Testis (tissue), 5 donors: ENCODE measurements at places on chromosomes 7 and 10. TPM values are rescaled to one million over a fixed set of nuclear protein-coding genes. Genes with fewer than 3 reads are reported as not detected.

SLC16A12 gene
- 1.9 TPM for total RNA-seq

DPCD gene
- total RNA-seq = 70.9 TPM

CYP2C9 gene
- total RNA-seq = not detected

NYAP1 gene
- total RNA-seq = 24.7 TPM

EVX1 gene
- total RNA-seq = 0.63 TPM

TM9SF3 gene
- total RNA-seq = 67.8 TPM

STAG3 gene
- 224 TPM for total RNA-seq

GRCh38 chr10:83937161-83937560 lies 202.1 kb upstream of the GHITM start:
- H3K4me3 ChIP-seq = no peak overlapping the region
- no peak for DNase-seq
- H3K36me3 ChIP-seq = no peaks in the 10 kb centered on the region
- no peaks in the 10 kb centered on the region for H3K27me3 ChIP-seq

DNA sequence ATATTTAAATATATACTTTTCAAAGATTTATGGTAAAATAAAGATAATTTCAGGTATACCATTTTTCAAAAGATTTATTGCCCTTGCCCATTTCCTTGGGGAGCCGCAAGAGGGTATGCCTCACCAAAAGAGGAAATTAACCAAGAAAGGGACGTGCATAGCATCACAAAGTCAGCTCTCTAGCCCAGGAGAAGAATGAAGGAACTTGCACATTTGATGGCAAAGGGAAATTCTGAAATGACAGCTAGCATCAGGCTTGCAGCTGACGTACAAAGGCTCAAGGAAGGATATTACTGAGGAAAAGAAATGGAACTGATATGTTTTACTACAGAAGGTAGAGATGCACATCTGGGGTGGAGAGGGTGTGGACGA lies 93.6 kb upstream of the RSU1 start:
- H3K27ac ChIP-seq = no peak overlapping the region
- H3K4me1 ChIP-seq = no peaks in the 10 kb centered on the region
- H3K27me3 ChIP-seq = no peaks in the 10 kb centered on the region

DNA sequence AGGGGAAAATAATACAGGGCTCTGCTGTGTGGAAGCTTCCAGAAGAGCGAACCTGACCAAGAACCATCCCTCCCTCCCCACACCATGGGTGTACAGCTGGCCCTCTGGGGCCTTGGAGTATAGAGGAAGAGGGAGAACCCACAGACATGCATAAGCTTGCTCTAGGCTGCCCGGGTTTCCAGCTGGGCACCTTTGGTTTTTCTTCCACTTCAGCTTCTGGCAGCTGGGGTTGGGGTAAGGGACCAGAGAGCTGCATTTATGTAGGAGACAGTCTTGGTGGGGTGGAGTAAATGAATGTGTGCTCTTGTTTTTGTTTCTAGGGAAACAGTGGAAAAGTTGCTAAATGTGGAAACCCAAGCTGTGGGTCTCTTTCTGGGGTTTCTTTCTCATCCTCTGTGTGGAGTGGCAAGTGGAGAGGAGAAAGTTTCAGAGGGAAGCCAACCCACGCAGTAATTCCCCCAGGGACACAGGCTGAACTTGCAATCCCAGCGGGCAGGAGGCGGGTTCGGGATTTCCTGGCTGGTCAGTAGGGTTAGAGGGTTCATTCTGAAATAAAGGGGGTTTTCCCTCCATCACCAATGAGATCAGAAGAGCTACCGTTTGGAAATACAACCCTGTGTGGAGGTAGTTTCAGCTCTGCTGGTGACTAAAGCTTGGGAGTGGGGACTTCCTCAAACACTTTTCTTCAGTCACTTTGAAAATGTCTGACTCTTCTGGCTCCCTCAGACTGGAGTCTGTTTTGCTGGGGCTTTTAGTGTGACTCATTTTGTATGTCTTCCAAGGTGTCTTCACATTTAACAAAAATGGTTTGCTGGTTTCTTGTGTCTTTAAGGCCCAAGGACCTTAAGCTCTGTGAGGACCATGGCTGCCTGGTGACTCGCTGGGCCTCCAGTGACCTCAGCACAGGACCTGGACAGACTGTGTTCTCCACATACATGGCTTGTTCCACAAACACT lies 22.2 kb upstream of the SRGN start:
- H3K4me3 ChIP-seq = no peak overlapping the region
- no peak for DNase-seq
- H3K27ac ChIP-seq = peak overlapping the region; percentile 42

DNA sequence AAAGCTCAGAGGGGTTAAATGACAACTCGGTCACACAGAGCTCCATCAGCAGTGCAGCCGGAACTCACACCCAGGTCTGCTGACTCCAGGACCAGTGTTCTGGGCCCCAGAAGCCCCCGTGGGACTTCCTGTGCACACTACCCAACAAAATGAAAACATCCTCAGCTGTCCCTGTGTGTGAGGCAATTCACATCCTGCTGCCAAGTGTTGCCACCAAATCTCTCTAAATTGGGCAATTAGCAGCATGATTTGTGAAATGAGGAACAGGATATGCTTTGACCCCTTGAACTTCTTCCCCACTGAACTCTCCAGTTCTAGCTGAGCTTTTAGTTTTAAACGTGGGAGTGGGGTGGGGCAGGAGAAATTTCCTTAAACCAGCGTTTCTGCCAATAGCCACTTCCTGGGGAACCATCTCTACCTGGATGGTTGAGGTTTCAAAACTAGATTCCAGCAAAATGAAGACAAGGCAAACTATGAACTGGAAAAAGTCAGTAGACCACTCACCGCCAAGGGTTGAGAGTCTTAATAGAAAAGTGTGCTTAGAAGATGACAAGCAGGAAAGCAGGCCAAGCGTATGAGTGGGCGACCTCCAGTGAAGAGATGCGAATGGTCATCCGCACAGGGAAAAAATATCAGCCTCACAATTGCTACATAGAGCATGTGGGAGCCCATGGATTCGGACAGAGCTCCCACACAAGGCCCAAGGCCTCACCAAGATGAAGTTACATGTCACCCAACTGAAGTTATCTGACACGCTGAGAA lies 51.9 kb upstream of the CHST15 start:
- peak; percentile 48 for DNase-seq
- no peaks in the 10 kb centered on the region for H3K36me3 ChIP-seq
- H3K27me3 ChIP-seq = no peaks in the 10 kb centered on the region
- no peak overlapping the region for H3K4me3 ChIP-seq

DNA sequence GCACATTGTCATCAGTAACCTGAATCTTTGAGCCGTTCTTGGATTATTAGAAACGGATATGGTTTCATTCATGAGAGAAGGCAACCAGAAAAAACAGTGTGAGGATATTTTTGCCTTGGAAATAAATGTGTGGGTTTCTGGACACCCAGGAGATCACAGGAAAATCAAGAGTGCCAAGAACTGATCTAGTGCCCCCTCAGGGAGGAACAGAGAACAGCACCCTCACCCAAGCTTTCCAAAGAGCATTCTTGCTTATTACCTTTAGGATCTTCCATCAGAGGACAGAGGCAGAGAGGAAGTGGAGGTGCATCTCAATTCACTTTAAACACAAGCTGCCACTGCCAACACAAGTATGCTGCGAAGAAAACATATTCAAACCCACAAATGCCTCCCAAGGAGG lies 851.5 kb upstream of the COBL start:
- H3K36me3 ChIP-seq = no peaks in the 10 kb centered on the region
- no peak overlapping the region for H3K4me3 ChIP-seq
- H3K27me3 ChIP-seq = no peaks in the 10 kb centered on the region
- H3K4me1 ChIP-seq = no peaks in the 10 kb centered on the region
- DNase-seq = no peak

DNA sequence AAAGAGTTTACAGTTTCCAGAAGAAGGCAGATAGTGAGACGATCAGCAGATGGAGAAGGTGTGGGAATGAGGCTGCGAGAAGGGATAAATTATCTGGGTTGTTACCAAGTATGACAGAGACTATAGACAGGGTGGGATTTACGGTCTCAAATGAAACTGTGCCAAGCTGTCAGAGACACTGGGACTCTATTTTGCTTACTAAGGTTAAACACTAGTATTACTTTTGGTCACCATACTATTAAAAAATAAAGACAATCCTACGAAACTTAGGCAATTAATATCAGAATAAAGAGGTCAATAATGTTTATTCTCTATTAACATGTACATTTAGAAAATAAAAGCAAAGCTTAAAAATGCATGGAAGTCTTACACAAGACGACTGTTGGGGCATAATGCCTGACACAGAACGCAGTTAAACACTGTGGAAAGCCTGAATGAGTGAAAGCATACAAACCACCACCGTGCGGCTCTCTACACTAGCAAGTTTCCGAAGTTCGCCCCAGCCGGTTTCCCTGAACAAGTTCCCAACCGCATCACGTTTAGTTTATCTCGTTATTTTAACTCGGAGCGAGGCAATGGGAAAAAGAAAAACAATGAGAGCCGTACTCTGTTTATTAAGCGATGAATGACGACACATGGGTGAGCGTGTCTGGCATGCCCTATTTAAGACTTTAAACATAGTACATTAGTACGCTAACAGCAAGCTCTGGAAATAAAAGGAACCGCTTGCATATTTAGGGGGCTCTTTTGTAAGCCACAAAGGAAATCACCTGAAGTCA lies 909 bp upstream of the CC2D2B start:
- peak overlapping the region; percentile 71 for H3K4me3 ChIP-seq
- peaks cover 3% of the 10 kb centered on the region for H3K4me1 ChIP-seq
- DNase-seq = peak; percentile 81

DNA sequence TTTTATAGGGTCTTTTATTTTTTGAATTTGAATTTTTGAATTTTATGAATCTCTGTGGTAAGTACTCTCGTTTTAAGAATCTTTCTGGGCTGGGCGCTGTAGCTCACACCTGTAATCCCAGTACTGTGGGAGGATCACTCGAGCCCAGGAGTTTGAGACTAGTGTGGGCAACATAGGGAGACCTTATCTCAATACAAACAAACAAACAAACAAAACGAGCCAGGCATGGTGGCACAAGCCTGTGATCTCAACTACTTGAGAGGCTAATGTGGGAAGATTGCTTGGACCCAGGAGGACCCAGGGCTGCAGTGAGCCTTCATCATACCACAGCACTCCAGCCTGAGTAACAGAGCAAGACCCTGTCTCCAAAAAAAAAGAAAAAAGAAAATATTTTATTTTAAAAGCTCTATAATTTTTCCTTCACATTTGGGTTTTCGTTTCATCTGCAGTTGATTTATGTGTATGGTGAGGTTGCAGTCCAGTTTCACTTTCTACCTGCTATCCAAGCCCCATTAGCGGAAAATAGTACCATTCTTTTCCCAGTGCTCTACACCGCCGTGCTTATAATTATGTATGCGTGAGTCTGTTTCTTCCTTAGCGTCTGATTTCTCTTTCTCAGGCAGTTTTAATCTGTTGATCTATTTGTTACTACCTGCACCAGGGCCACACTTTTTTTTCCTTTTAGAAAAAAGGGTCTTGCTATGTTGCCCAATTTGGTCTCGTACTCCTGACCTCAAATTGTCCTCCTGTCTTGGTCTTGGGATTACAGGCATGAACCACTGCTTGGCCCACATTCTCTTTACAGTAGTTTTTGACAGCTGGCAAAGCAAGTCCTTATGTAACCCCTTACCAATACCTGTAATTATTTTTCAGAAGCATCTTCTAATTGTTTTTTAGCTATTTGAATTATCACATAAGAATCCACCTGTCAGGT lies 21.7 kb downstream of the TRIM24 start:
- no peak overlapping the region for H3K4me3 ChIP-seq
- no peaks in the 10 kb centered on the region for H3K27me3 ChIP-seq
- H3K27ac ChIP-seq = no peak overlapping the region
- peaks cover 13% of the 10 kb centered on the region for H3K4me1 ChIP-seq
- no peaks in the 10 kb centered on the region for H3K36me3 ChIP-seq
- DNase-seq = no peak

DNA sequence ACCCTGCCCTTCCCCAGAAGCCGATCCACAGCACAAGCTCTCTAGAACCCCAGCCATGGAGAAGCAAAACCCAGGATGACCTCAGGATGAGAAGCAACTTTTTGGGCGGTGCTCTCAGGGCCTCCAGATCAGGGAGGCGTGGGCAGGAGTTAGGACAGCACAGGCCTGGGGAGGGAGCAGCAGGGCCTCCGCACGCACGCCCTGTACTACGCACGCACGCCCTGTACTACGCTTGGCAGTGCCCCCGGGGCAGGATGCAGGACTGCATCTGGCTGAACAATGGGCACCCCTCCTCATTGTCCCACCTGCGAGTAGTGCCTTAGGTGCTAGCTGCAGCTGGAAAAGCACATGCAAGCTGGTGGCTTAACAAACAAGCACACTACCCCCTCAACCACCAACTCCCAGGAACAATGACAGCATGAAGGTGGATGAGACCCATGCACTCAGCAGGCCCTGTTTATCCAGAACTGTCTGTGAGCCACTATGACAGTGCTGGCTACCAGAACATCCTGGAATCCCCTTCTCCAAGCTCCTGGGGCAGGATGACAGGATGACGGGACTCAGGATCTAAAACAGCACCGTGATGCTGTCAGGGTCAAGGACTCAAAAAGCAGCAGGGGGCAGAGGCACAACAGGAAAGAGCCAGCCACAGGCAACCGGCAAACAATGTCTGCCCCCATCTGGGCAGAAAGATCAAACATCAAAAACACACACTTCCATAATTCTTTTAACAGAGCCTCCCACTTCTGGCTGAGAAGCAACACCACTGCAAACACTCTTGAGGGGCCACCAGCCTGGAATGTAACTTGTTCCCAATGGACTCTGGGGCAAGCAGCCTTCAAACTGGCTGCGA lies 11.8 kb downstream of the PODXL start:
- no peak overlapping the region for H3K27ac ChIP-seq
- no peak overlapping the region for H3K4me3 ChIP-seq
- no peaks in the 10 kb centered on the region for H3K27me3 ChIP-seq
- H3K36me3 ChIP-seq = no peaks in the 10 kb centered on the region
- H3K4me1 ChIP-seq = peaks cover 3% of the 10 kb centered on the region

GRCh38 chr7:111681242-111681641 lies 119.0 kb upstream of the IMMP2L start:
- no peak for DNase-seq
- no peaks in the 10 kb centered on the region for H3K4me1 ChIP-seq
- H3K4me3 ChIP-seq = no peak overlapping the region
- H3K36me3 ChIP-seq = no peaks in the 10 kb centered on the region
- H3K27ac ChIP-seq = no peak overlapping the region

GRCh38 chr7:159078911-159079270 lies 65.8 kb downstream of the VIPR2 start:
- no peaks in the 10 kb centered on the region for H3K27me3 ChIP-seq
- H3K4me1 ChIP-seq = no peaks in the 10 kb centered on the region
- peak; percentile 4 for DNase-seq

GRCh38 chr10:129966370-129966888 lies 2.4 kb upstream of the EBF3 start:
- peaks cover 5% of the 10 kb centered on the region for H3K27me3 ChIP-seq
- H3K27ac ChIP-seq = no peak overlapping the region
- H3K4me1 ChIP-seq = peaks cover 3% of the 10 kb centered on the region
- no peak for DNase-seq

- no peaks in the 10 kb centered on the region for H3K27me3 ChIP-seq
- no peak overlapping the region for H3K27ac ChIP-seq
- no peak overlapping the region for H3K4me3 ChIP-seq
- H3K4me1 ChIP-seq = no peaks in the 10 kb centered on the region
- DNase-seq = no peak
- no peaks in the 10 kb centered on the region for H3K36me3 ChIP-seq
Observed at GRCh38 chr7:82624965-82625364, 181.4 kb upstream of the CACNA2D1 start.

- H3K36me3 ChIP-seq = no peaks in the 10 kb centered on the region
- no peak overlapping the region for H3K27ac ChIP-seq
Observed at GRCh38 chr7:41328544-41328943, 374.3 kb downstream of the INHBA start.

GRCh38 chr7:128446306-128446705 lies 9.4 kb upstream of the HILPDA start:
- peak; percentile 59 for DNase-seq
- no peaks in the 10 kb centered on the region for H3K36me3 ChIP-seq
- H3K4me1 ChIP-seq = peaks cover 21% of the 10 kb centered on the region
- no peak overlapping the region for H3K4me3 ChIP-seq
- no peak overlapping the region for H3K27ac ChIP-seq
